ENCODE measurements at places on chromosomes 2 and 18.

DNA sequence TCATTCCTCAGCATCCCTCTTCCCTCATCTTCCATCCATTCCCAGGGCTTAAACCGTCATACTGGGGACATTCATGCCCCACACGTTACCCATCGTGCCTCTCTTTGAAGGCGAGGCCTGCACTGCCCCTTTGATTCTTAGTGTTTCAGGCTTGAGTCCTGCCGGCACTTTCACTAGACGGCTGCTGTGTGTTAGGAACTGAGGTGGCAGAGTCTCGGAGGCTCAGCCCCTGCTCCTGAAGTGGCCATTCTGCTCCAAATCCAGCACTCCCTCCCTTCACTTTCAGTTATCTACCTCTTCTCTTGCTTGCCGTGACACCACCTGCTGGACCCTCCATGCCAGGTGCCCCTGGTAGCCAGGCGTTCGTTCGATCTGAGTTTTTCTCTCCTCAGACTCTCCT lies 43.0 kb downstream of the GRHL1 start:
- DNase-seq, result no peak

- no peak for DNase-seq
These were observed 25.8 kb downstream of the CREG2 start for GRCh38 chr2:101361522-101361921.

DNA sequence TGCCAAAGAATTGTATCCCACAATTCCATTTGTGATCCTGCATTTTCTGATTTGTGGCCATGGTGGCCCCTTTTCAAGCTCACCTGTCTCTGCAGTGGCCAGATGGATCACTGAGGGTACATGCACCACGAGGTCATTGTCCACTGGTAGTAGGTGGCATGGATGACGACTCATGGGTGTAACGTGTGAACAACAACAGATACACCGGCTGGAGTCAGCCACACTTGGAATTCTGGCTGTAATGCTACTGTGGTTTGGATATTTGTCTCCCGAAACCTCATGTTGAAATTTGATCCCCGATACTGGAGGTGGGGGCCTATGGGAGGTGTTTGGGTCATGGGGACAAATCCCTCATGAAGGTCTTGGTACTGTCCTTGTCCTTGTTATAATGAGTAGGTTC lies 102.2 kb upstream of the TAF1B start:
- no peak for DNase-seq

- no peak for DNase-seq
These were observed 52.8 kb downstream of the INPP5D start for GRCh38 chr2:233112776-233113452.

GRCh38 chr18:41618147-41618546 lies 336.9 kb upstream of the PIK3C3 start:
- no peak for DNase-seq

GRCh38 chr2:144211826-144212225 lies 308.1 kb downstream of the ZEB2 start:
- no peak for DNase-seq
